SK-N-MC (cell line): ENCODE measurements at places on chromosomes 7 and 10.

GRCh38 chr7:101099969-101100781 lies 14.9 kb downstream of the TRIM56 start:
- DNase-seq: peak; percentile 34

- no peak for DNase-seq
Observed at GRCh38 chr7:18829858-18830285, 287.6 kb downstream of the TWIST1 start.

DNA sequence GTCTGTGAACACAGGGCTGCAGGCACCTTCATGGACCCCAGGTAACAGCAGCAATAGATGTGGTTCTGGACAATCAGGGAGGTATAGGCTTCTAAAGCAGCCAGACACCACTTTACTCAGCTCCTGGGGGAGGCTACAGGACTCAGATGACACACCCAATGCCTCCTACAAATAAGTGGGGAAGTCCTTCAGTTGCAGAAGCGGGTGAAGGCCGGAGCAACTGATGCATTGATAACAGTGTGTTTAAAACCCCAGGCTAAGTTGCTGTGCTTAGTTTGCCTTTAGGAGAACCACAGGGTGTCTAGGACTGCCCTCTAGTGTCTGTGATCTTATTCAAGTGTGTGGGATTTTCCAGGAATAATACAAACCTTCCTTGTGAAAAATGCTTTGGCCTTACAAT lies 5.9 kb upstream of the ITGA8 start:
- DNase-seq: no peak

- no peak for DNase-seq
Observed at GRCh38 chr10:129459762-129460539, 7.1 kb upstream of the MGMT start.

- DNase-seq: no peak
Observed at GRCh38 chr10:80408242-80409101, at the start of gene PRXL2A. TSS of gene PRXL2A (plus strand) at chr10:80408551. CDS start at chr10:80420468, 11,917 bp downstream.

DNA sequence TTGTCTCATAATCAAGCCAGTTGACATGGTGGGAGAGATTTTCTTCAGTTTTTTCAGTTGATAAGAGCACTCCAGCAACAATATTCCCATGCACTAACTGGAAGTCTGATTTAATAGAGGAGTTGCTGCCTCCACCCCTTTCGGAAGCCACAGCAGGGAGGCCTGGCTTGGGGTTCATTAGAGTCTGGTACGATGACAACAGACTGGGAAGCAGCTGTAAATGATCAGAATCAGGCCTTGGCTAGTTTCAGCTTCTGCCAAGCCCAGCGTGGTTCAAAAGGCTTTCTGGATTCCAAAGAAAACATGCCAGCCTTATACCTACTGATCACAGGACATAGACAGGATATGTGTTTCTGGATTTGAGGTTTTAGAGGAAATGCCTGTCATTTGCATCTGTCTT lies 274.0 kb downstream of the CSTF2T start:
- DNase-seq: no peak

DNA sequence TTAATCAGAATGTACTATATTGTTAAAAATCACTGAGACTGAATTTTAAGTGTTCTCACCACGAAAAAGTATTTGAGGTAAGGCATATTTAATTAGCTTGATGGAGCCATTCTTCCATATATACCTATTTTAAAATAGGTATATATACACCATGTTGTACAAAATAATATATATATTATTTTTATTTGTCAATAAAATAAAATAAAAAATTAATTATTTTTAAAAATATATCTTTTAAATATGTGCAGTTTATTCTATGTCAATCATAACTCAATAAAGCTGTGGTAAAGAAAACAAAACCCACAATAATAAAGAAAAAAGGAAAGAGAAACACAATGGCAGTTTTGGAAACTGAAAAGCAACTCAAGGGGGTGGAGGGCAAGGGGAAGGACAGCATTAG lies 33.6 kb upstream of the TFEC start:
- DNase-seq: no peak

- no peak for DNase-seq
Observed at GRCh38 chr7:95874541-95875265, 102.3 kb downstream of the DYNC1I1 start.

- DNase-seq: no peak
Observed at GRCh38 chr10:69504576-69505250, 53.4 kb downstream of the TSPAN15 start.

GRCh38 chr10:20330246-20330645 lies 514.0 kb downstream of the PLXDC2 start:
- DNase-seq: peak; percentile 55

DNA sequence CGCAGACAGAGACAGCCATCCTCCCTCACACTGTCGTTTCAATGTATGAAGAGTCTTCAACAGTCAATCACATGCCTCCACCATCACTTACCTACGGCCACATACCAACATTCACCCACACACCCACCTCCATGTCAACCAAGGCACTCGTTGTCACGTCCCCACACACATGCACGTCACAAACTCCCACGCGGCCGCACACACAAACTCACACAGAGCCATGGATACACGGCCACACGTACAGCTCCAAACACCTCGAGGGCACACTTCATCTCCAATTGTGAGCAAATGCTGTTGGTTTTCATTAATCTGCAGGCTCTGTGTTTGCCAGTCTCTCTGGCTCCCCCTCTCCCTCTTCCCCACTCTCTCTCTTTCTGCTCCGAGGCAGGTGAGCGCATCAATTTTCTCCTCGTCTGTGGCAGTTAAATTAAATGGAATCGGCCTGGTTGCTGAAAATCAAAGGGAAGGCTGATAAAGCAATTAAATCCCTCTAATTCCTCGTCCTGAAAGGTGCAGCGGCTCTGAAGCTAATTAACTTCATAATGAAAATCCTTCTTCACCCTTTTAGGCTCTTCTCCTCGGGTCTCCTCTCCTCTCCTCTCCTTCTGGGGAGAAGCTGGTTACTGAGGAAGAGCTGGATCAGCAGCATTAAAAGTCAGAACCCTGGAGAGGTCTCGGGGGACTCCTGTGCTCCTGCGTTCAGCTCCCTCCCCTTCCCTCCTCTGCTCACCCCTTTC lies 53.8 kb upstream of the SLF2 start:
- no peak for DNase-seq

DNA sequence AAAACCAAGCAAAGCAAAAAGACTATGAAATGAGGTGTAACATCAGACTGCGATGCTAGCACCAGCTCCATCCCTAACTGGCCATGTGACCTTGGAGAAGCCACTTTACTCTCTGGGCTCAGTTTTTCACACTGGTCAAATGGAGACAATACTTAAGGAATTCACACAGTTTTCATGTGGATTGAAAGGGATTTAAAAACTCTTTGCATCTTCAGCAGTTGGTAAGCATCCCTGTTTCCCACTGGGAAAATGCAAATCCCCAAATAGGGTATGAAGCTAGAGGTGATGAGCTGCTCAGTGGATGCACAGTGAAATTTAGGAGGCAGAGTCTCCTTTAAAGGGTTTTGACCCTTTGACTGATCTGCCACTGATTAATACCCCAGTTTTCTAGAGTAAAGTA lies 240.7 kb downstream of the SORCS3 start:
- no peak for DNase-seq

- DNase-seq: no peak
Observed at GRCh38 chr7:24336461-24336860, 52.5 kb downstream of the NPY start.

- DNase-seq: no peak
Observed at GRCh38 chr10:43778571-43778970, 129.9 kb upstream of the ZNF32 start.

- no peak for DNase-seq
Observed at GRCh38 chr7:116165717-116166116, 44.6 kb upstream of the TES start.

GRCh38 chr7:36035186-36035585 lies 117.9 kb upstream of the EEPD1 start:
- no peak for DNase-seq
